Activated T-helper 1 cell treated with Interleukin-2 at 50 U/mL for 16 hours (primary cell): ENCODE measurements at places on chromosomes 12 and 14.
A peak's percentile ranks its signal among the peaks of the same experiment; 100 is the strongest.

- DNase-seq = no peak
These were observed 6.4 kb upstream of the C12orf43 start for GRCh38 chr12:121022713-121023112.

DNA sequence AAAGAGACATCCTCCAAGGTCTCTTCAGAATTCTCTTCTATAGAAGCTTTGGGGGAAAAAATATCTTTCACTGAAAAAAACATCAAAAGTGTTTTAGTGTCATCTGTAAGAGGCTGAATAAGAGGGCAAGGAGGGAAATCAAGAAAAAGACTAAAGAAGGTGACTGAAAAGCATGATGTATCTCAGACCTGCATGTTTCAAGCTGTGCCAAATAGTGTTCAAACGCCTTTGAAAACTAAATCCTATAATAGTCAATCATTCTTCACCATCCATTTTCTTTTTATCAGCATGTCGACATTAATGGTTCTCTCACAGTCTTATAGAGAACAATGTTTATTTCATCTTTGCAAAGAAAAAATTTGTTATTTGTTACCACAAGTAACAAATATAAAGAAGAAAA is 94.5 kb downstream of the CEP128 start:
- no peak for DNase-seq

- peak; percentile 72 for DNase-seq
These were observed 21.0 kb downstream of the SLC25A29 start for GRCh38 chr14:100285021-100285912.

- no peak for DNase-seq
These were observed 3.4 kb downstream of the RBM19 start for GRCh38 chr12:113962733-113963132.

DNA sequence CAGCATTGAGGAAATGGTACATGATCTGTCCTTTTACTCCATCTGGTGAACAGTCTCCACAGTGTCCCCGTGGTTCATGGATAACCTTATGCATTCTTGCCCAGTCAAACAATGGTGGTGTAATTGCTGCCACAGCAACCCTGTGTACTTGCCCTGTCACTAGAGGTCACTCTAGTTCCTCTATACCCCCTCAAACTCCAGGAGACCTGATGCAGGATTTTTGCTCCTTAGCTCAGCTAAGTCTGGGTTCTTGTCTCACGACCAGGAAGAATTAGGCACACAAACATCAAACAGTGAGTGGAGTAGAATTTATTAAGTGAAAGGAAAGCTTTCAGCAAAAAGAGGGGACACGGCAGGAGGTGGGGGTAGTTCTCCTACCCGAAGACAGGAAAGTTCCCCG is 24.7 kb upstream of the EEA1 start:
- DNase-seq = no peak

GRCh38 chr12:80187660-80188090 is 88.3 kb downstream of the OTOGL start:
- DNase-seq = no peak

GRCh38 chr12:55780685-55781084 is 36.8 kb downstream of the SARNP start:
- no peak for DNase-seq

DNA sequence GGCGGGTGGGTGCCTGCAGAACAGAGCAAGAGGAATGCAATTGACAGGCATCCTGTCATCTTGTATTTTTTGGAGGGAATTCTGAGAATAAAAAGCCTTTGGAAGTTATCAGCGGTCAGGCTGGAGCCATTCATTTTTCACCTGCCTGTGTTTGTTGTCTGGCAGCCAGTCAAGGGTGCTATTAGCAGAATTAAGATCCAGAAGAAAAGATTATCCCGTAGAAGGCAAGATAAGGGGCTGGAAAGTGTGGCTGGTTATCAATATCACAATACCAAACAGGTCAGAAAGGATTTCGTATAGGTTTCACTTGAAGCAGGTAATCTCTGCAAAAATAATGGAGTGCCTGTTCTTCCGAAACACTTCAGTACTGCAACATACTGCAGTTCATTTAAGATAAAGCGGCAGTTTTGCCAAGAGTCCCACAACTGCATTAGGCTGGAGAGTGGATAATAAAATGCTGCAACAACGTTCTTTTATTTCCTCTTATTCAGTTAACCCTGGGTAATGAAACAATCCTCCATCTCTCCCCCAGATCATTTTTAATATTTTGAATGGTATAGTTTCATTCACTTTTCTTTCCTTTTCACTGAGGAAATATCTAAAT is 171.2 kb upstream of the CDKN3 start:
- no peak for DNase-seq

DNA sequence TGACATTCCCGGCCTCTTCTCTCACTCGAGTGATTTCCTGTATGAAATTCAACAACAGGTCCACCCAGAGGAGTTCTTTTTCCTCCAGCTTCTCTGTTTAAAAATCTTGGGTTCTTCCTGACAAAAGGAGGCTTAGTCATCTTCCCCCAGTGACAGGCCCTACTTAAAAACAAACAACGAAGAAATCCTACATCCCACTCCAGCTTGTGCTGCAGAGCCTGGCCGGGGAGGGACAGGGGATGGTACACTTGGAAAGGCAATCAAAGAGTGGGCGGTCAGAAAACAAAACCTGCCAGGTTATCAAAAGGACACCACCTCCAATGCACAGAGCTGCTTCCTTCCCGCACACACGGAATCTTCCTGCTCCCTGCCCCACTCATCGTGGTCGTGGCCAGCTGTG is 101.3 kb downstream of the CACNA1C start:
- no peak for DNase-seq

GRCh38 chr12:93154753-93155480 is 222.8 kb upstream of the NUDT4 start:
- no peak for DNase-seq

GRCh38 chr12:96015672-96016071 is 19.5 kb upstream of the HAL start:
- DNase-seq = no peak

- DNase-seq = no peak
These were observed 252.6 kb upstream of the CCDC196 start for GRCh38 chr14:66233591-66233990.

DNA sequence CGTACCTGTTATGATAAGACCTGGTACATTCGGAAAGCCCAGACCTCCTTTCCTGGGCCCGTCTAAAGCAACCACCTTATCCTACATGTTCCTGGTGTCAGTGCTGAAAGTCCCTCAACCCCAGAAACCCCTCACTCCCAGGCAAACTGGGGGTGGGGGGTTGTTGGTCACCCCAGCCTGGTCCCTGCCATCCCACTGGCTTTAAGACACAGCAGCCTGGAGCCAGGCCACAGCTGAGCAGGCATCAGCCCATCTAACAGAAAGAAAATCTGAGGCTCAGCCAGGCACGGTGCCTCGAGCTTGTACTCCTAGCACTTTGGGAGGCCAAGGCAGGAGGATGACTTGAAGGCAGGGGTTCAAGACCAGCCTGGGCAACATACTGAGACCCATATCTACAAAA is 4.5 kb downstream of the SELPLG start:
- DNase-seq = no peak

DNA sequence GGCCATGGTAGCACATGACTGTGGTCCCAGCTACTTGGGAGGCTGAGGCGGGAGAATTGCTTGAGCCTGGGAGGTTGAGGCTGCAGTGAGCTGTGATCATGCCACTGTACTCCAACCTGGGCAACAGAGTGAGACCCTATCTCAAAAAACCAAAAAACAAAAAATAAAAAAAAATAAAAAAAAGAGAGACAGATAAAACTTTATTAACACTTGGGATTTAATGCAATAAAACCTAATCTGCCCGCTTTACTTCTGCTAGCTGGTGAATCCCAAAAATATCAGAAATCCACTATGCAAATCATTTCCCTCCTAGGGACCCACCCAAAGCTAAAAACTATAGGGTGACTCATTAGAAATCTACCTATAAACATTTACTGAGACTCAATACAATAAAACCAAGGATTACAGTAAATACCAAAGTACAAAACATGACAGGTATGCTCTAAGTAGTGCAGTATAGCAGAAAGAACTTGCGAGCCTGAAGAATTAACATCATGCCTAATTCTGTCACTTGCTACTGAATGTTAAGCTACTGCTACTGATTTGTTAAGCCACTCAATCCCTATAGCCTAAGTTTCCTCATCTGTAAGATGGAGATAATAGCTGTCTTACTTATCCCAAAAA is 50.1 kb upstream of the STAC3 start:
- DNase-seq = no peak

DNA sequence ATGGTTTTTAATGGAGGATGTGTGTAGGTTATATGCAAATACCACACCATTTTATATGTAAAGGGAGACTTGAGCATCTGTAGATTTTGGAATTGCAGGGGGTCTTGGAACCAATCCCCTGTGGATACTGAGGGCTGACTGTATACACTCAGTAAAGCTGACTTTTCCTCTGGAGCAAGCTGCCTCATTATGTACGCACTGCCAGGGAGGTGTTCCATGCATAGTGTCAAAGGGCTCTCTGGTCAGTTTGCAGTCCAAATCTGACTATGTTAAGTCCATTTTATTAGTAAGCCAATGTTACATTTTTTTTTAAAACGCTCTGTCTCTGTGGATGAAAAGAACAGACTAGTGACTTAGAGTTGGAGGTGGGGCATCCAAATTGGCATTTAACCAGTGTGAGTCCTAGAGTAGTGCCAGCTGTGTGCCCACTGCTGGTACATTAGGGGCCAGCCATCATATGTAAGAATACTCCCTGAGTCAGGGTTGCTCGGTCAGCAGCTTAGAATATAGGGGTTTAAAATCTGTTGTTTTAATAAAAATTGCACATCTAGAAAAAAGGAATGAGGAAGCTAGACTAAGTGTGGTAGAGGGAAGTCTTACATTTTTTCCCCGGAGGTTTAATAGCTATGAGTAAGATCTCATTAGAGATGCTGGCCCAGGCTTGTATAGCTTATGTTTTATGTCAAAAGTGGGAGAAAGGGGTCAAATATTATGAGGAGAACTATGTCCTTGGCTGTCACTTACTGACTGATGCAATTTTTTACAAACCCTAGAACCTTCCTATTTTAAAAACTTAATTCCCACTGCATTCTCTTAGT is 87.0 kb downstream of the TESC start:
- no peak for DNase-seq
